EH (cell line): ENCODE measurements at places on chromosomes 1 and 21.

DNA sequence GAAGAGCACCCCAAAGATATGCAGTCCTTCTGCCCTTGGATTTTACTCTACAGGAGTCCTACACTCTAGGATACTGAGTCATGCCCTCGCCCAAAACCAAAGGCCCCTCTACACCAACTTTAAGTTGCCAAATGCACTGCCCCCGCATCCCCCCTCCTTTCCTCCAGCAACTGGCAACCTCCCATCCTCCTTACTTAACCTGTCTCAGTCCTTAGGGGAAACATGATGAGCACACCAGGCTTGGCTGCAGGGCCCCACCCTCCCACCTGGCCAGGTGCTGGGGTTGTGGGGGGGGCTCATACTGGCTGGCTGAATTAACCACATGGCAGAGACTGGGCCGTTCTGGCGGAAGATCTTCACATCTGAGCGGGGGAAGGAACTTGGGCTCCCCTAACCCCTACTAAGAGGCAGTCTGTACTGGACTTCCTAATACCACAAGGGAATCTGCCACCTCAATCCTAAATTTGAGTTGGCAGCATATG is 1.2 kb downstream of the HDGF start:
- DNase-seq, result peak; percentile 42

GRCh38 chr1:111553196-111553595 is 49.8 kb upstream of the ADORA3 start:
- DNase-seq, result peak; percentile 95

DNA sequence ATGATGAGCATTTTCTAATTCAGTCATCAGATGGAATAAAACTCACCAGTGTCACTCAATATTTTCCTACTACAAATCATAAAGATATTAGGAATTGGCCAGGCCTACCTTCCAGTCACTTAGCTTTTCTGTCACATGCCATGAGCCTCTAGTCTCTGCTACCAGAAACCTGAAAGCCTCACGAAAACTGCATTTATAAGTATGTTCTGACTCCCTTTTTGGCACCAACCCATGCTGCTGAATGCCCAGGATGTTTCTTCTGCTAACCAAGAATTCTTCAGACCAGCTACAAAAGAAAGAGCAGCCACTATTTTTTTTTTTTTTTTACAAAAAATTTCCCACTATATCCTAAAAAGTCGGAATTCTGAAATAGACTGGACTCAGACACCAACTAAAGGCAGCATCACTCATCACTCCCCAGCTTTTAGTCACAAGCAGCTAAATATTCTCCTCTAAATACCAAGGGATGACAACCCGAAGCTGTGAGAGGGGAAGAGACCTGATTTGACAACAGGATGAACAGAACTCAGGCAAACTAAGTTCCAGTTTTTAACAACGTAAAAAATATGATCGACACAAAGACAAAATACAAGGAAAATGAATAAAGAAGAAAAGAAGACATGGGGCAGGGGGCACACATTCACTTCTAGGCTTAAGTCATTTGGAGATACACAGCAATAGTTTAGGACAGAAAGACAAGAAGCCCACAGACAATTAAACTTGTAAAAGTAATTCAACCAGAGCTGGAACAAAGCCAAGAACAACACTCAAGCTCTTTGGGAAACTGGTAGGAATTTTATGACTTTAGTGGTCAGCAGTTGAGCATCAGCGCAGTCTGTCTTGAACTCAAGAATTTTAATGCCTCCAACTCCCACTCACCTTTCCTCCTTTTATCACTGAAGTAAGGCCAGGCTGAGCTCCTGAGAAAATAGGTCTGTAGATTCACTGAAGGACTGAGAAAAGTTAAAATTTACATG is 1.7 kb downstream of the DCAF8 start:
- peak; percentile 94 for DNase-seq

DNA sequence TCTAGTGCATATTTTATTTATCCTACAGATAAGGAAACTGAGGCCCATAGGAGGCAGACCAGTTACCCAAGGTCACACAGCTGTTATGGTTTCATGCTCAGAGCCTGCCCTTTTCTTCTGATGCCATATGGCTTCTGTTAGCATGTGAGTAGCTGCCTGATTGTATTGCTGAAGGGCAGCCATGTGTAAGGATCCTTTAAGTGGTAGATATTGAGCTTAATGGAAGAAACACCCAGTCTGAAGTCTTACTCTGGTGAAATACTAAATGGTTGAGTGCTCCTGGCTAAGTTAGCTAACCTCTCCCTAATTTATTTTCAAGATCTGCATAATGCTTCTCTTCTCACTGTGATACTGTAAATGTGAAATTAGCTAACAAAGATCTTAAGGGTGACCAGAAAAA is 30.9 kb downstream of the ADAMTS5 start:
- no peak for DNase-seq

- peak; percentile 89 for DNase-seq
Observed at GRCh38 chr1:177256153-177257075, 85.7 kb downstream of the BRINP2 start.

DNA sequence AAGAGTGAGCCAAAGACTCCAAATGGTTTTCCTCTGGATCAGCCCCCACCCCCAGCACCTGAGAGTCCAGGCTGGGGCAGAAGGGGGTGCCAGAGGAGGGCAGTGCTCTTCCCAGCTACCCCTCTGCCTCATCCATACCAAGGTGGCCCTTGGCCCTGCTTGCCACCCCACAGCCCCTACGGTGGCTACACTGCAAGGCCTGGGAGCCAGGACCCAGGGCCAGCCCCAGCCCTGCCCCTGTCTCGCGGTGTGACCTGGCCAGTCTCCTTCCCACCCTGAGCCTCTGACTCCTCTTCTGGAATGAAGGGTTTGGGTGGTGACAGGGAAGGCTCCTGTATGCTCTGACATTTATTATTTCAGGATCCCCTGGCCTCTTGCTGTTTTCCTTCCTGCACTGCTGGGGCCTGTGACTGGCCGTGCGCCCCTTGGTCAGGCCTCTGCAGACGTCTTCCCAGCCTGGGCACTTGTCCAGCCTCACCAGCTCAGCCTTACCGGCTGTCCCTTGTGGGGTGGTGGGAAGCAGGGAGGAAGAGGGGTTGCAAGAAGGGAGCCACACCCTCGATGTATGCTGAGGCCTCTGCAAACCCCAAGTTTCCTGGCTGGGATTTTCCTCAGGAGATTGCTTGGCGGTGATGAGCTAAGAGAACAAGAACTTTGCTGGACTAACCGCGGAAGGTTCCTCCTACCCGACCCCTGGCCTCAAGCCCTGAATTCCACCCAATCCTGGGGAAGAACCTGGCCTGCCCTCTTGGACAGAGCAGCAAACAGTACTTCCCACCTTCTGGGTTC is 13.5 kb downstream of the ASAP3 start:
- DNase-seq, result no peak

GRCh38 chr1:14440731-14441130 is 157.8 kb upstream of the KAZN start:
- DNase-seq, result no peak

DNA sequence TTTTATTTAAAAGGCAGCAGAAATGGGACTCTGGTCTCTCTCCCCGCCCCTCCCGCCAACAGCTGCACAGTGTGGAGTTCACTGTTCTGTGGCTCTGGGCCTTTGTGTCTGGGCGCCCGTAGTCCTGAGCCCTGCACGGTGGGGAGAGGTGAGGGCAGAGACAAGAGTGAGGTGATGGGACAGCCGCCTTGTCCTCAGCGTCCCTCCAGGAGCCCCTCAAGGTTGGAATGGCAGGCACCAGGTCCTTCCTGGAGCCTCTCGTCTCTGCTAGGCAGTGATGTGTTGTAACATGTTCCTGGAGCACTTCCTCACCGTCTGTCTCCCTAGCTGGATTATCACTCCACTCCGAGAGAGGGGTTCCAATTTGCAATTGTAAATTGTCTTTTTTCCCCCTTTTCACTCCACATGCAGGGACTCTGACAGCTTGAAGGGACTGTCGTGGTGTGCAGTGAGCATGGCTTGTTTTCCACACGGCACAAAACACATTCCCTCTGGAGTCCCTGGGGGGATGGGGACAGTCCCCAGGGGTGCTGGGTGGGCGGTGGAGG is 44.6 kb upstream of the C1orf174 start:
- no peak for DNase-seq

GRCh38 chr1:246617156-246617555 is 50.9 kb downstream of the CNST start:
- peak; percentile 31 for DNase-seq

DNA sequence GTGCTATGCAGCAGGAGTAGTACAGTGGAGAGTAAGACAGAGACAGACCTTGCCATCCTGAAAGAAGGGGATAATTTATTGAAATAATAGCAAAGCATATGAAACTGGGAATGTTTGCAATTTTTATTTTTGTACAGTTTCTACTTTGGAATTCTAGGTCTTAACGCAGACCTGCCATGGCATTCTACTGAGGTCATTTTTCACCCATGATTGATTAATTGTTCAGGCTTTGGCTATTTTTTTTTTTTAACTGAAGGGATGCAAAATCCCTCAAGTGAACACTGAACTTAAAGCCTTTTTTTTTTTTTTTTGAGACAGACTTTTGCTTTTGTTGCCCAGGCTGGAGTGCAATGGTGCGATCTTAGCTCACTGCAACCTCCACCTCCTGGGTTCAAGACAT is 27.1 kb downstream of the MTF2 start:
- peak; percentile 9 for DNase-seq

DNA sequence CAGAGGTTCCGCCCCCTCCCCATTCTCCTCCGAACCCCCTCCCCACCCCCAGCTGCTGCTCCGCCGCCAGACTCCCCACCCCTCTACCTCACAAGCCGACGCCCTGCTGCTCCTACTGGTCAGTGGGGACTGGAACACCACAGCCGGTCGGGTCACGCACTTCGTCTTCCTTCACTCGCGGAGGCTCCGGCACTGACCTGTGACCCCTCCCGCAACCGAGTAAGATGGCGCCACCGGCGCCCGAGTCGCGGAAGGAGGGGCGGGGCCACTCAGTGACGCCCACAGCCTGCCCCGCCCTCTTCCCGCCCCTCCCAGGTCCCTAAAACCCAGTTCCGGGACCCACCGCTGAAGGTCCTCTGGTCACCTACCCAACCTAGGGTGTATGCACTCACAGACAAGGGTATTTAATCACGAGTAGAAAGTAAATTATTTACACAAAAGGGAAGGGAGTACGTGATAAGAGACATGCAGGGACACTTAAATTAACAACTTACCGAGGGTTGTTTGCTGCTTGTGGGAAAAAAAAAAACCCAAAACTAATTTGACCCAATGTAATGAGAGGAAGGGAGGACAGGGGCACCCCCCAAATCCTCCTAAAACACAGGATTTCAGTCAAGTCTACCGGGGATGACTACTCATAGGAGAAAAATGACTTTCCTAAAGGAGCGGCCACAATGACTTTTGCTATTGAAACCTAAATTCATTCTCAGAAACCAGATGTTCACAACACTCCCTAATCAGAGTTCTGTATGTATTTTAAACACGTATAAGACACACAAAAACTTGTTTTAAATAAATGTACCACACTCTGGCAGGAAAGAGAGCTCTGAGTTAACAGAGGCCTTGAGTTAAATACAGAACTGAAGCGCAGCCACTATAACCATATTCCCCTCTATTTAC is at the start of gene RIT1:
TSS of gene RIT1 (minus strand) at position 194 of the 900 bp plus-strand sequence. CDS start 588 bp downstream, outside the sequence.
- DNase-seq, result peak; percentile 83

DNA sequence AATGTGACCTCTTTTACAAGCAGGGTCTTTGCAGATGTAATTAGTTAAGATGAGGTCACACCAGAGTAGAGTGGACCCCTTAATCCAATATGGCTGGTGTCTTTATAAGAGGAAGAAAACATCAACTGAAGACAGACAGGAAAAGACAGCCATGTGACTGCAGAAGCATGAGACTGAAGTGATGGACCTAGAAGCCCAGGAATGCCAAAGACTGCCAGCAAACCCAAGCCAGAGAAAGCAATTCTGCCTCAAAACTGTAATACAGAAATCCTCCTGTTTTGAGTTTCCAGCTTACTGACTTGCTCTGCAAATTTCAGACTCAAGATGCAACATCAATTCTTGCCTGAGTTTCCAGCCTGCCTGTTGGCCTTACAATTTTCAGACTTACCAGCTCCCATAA is 17.3 kb downstream of the ENAH start:
- DNase-seq, result peak; percentile 57

GRCh38 chr1:111204983-111205713 is 4.7 kb upstream of the DENND2D start:
- peak; percentile 21 for DNase-seq

GRCh38 chr1:91133248-91133647 is 111.4 kb upstream of the ZNF644 start:
- DNase-seq, result no peak

GRCh38 chr1:43352881-43353280 is 5.9 kb upstream of the CDC20 start:
- DNase-seq, result no peak

- no peak for DNase-seq
Observed at GRCh38 chr1:38547321-38547720, 312.3 kb downstream of the RRAGC start.

DNA sequence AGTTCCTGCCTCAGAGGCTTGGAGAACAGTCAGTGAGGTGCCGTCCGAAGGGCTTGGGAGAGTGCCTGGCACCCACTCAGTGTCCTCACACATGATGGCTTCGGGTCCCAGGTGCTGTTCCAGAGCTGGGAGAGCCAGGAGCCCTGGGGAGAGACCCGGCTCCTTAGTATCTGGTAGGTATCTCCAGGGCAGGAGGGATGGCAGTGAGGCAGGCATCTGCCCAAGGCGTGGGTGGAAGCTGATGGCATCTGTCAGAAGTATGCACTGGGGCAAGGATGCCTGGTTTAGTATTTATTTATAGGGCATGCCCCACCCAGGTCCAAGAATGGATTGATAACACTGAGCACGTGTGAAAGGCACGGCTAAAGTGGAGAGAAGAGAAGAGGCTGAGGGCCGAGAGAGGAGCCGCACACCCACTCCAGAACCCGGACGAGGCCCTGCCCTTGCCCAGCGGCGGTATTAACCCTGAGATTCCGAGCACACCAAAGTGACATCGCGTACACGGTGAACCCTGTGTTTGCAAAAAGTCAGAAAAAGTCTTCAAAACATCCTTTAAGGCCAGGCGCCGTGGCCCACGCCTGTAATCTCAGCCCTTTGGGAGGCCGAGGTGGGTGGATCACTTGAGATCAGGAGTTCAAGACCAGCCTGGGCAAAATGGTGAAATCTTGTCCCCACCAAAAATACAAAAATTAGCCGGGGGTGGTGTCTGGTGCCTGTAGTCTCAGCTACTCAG is 2.4 kb downstream of the TP73 start:
- no peak for DNase-seq

- DNase-seq, result no peak
Observed at GRCh38 chr1:177978530-177978929, 8.7 kb upstream of the SEC16B start.

GRCh38 chr1:222079566-222079965 is 337.7 kb upstream of the DUSP10 start:
- DNase-seq, result no peak

DNA sequence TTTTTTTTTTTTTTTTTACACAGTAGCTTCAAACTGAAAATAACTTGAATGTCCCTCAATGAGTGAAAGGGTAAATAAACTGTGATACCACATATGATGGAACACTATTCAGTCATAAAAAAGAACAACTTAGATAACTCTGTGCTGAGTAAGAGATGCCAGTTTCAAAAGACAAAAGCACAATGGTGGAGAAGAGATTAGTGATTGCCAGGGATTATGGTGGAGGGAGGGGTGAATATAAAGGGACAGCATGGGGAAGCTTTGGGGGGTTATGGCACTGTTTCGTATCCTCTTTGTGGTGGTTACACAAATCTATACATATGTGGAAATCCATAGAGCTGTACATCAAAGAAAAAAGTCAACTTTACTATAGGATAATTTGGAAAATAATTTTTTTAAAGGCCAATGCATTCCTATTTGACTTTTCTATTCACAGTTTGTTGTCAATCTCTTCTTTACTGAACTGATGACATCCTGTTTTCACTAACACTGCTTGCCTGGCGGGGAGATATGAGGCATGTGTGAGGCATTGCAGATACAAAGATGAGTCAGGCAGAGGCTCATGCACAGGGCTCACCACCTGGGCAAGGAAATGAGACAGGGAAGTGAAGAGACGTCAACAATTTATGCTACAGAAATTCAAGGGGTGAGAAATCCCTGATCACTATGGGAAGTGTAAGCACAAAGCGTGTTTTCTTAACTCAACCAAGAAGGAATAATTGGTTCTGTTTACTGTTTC is 302.7 kb downstream of the DUSP10 start:
- DNase-seq, result peak; percentile 87
